SHP77 (cell line): ENCODE measurements at places on chromosomes 2 and 18.

DNA sequence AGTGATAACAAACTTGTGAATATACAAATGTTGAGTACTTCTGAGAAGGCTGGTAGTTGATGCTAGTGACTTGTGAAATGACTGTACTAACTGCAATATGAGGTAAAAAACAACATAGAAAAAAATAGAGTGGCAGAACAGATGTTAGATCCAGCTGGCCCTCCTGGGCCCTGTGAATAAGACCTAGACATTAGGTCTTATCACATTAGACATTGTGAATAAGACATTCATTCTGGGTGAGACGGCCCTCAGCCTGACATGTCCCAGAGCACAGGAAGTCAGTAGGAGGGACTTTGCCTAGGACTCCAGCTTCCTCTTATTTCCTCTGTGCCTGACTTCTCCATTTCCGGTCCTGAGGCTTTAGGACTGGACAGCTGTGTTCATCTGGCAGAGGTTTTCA lies 22.9 kb downstream of the DOK1 start:
- no peak for DNase-seq

- DNase-seq, result no peak
Measured at GRCh38 chr18:46830633-46831032, 73.8 kb upstream of the ST8SIA5 start.

- no peak for DNase-seq
Measured at GRCh38 chr2:239584986-239585385, 184.2 kb upstream of the HDAC4 start.

GRCh38 chr2:170332676-170333402 lies 154.9 kb downstream of the MYO3B start:
- DNase-seq, result no peak

GRCh38 chr2:184498936-184499335 lies 99.4 kb upstream of the ZNF804A start:
- no peak for DNase-seq

- DNase-seq, result no peak
Measured at GRCh38 chr2:42939411-42940206, 147.2 kb upstream of the HAAO start.

DNA sequence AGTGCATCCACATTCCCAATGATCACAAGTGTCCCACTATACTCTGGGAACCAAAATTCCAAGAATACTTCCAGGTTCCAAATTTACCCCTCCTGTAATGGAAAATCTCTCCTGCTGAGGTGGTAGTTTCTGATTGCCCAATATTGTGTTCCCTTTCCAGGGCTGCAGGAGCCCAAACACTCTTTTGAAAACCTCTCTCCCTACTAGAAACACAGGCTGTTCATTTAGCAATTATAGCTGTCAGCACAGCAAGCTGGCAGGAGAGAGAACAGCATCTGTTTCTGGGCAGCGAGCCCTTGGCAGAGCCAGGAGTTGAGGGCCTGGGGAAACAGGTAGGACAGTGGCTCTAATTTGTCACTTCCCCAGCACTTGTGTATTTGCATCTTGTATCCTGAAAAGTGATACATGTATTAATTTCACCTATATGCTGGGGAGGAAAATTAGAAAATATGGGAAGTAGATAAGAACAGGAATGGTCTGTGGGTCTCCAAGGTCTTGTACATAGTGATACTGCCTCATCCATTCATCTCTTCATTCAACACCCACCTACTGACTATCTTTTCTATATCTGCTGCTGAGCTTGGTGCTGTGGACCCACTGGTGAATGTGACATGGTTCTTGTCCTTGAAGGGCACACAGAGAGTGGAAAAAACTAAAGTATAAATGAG lies 16.9 kb upstream of the PAIP2B start:
- DNase-seq, result no peak

- DNase-seq, result no peak
Measured at GRCh38 chr2:151338115-151338514, 19.3 kb upstream of the TNFAIP6 start.

- no peak for DNase-seq
Measured at GRCh38 chr2:230447036-230447435, 31.0 kb downstream of the SP100 start.
